ENCODE measurements at places on chromosomes 5 and 9.

DNA sequence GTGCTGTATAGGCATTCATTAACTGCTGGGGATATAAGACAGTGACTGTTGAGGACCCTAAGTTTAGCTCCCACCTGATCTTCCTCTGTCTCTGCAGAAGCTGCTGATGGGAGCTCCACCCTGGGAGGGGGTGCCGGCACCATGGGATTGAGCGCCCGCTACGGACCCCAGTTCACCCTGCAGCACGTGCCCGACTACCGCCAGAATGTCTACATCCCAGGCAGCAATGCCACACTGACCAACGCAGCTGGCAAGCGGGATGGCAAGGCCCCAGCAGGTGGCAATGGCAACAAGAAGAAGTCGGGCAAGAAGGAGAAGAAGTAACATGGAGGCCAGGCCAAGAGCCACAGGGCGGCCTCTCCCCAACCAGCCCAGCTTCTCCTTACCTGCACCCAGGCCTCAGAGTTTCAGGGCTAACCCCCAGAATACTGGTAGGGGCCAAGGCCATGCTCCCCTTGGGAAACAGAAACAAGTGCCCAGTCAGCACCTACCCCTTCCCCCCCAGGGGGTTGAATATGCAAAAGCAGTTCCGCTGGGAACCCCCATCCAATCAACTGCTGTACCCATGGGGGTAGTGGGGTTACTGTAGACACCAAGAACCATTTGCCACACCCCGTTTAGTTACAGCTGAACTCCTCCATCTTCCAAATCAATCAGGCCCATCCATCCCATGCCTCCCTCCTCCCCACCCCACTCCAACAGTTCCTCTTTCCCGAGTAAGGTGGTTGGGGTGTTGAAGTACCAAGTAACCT is 22.1 kb downstream of the PCDHGC5 start:
- no peak for DNase-seq

- DNase-seq = no peak
Measured at GRCh38 chr9:21311889-21312288, 6.8 kb upstream of the IFNA5 start.

GRCh38 chr5:157473383-157474320 is 13.6 kb downstream of the NIPAL4 start:
- DNase-seq = no peak

- DNase-seq = no peak
Measured at GRCh38 chr9:68979538-68980314, 34.2 kb downstream of the PRKACG start.

DNA sequence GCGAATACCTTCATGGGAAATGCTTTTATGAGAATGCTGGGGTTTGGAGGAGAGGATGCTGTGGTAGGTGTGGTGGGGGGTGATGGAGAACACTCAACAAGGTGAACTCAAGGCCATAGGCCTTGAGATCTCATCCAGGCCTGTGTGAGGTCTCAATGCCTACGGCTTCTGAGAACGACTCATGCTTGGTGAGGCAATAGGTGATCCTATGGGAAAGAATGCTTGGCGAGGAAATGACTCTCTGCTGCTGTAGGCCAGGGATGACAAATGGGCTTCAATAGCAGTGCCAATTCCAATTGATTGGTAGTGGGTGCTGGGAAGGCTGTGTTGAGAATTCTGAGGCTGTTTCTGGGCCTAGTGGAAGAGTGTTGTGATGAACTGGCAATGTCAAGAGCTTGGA is 280.2 kb upstream of the CLINT1 start:
- no peak for DNase-seq

DNA sequence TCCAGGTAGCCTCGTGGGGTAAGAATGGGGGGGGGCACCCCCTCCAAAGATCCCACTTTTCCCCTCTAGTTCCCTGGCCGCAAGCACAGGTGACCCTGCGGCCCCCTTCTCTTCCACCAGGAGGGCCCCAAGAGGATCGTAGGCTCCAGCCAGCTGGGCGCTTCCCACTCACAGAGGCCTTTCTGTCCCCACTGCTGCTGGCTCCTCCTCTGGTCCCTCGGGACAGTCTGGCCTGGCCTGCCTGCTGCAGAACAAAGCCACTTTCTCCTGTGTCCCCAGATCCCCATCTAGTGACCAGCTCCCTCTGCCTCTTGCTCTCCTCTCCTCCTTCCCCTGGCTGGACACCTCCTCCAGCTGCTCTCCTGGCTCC is 534 bp upstream of the SAPCD2 start:
- DNase-seq = no peak

GRCh38 chr5:120098902-120099535 is 365.1 kb upstream of the PRR16 start:
- DNase-seq = no peak

DNA sequence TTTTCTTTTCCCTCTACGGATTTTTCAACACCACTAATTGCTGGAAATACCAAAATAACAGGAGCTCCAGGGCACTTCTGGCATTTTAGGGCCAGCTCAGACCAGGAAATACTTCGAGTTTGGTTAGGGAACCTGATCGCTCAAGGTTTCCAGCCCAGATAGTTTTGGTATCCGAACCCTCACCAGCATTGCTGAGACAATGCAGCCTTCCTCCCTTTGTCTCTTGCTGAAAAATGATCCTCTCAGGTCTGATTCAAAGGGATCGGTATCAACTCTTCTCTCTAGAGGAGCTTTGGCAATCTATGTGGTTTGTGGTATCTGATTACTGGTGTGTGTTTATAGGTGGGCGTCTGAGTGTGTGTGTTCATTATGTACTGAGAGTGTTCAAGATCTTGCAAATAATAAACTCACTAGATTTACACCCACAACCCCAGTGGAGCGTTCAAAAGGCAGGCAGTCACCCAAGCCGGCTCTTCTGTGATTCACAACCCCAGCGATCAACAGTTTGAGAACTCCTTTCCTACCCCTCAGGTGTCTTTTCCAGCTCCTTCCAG is 122.8 kb upstream of the EGFLAM start:
- DNase-seq = no peak

DNA sequence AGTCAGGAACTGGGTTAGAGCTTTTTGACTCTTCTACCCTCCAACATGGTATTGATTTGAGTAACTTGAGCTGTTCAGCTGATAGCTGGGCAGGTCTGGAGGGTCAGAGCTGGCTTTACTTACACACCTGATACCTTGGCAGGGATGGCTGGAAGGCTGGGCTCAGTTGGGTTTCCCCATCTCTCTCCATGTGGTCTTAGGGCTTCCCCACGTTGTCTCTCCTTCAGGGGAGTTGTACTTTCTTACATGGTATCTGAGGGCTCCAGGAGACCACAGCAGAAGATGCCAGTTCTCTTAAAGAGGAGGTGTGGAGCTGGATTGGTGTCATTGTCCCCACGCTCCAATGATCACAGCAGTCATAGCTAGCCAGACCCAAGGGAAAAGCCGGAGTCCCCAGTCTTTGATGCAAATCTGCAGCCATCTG is 25.6 kb downstream of the ISOC1 start:
- DNase-seq = no peak

DNA sequence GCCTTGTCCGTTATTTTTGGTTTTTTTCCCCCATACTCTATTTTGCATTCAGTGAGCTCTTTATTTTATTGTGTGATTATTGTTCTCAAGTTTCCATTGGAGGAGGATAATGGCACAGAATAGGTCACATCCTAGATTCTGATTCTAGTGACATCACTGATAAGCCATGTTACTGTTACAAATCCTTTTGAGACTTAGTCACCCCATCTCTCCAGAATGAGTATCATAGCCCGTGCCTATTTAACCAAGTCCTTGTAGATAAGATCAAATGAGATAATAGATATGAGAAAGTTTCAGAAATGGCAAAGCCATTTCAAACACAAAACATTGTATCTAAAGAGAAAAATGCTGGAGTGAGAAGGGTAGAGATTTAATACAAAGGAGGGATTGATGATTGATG is 242.6 kb downstream of the RAB3C start:
- DNase-seq = no peak

- no peak for DNase-seq
Measured at GRCh38 chr5:133730866-133731265, 118.5 kb upstream of the FSTL4 start.

DNA sequence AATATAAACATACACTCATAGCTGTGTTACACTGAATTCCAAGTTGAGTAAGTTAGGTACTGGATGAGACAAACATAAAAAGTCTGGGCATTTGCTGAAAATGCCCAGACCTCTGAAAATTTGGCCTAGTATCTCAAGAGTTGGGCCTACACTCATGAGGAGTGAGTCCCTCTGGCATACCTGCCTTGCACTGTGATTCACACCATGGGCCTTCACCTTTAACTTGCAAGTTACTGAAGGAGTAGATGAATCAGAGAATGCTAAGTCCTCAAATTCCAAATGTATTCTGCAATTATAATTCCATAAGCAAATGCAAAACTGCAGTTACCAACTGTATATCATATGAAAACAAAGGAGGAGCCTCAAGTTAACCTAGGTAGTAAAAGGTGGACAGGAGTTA is 32.3 kb upstream of the C9orf40 start:
- DNase-seq = no peak

DNA sequence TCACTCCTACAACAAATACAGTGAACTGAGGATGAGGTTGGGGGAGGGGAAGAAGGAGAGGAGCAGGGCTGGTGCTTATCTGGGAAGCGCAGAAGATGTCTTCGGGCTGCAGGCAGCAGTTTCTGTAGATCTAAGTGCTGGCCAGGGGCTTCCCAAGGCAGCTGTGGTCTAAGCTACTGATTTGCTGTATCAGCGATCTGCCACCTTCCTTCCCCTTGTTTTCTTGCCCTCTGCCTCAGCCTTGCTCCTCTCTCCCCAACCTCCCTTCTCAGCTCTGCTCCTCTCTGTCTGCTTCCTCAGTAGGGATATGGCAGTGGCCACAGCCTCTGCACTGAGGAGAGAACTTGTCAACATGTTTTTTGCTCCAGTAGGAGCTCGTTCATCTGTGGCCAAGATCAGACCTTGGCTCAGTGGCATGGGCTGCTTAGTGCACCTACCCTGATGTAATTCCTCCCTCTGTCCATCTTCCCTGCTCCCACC is 42.8 kb upstream of the IL6ST start:
- no peak for DNase-seq

GRCh38 chr5:146240951-146241350 is 37.5 kb downstream of the RBM27 start:
- no peak for DNase-seq

- DNase-seq = peak; percentile 39
Measured at GRCh38 chr5:147887026-147887627, 8.6 kb downstream of the SCGB3A2 start.

- no peak for DNase-seq
Measured at GRCh38 chr5:51661646-51662265, 278.5 kb downstream of the ISL1 start.

DNA sequence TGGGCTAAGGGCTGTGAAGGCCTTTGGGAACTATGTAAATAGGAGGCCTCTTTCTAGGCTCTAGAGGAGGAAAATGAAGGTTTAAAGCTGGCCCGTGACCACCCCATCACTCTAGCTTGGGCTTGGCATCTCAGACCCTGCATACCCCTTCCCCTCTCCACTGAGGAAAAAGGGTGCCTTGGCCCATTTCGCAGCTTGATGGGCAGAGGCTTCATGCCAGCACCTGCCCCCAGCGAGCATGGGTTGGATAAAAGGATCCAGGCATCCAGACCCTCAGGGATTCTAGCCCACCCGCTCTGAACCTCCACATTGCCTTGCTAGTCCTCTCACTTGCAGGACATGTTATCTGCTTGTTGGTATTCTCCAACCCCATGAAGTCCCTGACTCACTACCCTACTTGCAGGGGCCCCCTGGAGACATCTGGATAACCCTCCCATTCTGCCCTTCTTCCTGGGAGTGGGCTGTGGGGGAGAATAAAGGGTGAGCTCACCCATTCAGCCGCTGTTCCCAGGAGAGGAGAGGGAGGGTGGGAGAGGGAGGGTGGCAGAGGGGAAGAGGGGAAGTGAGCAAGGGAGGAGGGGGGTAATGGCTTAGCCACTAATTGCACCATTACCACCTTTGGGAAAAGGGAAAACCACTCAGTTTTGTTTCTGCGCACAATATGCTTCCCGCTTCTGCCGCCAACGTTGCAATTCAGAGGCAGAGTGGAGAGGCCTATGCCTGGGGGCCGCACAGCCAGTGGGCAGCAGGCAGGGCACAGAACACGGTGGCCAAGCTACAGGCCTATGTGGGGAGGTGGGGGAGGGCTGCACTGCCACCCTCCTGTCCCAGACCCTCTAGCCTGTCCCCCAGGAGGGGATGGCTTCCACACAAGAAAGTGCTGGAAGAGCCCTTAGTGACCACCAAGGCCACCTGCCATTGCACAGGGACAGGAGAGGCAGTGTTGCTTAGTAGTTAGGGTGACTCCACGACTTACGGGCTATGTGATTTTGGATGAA is 2.1 kb upstream of the CAMK2A start:
- DNase-seq = no peak

- DNase-seq = peak; percentile 88
Measured at GRCh38 chr9:69120380-69121154, 53.5 kb upstream of the TJP2 start.

GRCh38 chr5:37568018-37568753 is 189.1 kb downstream of the WDR70 start:
- DNase-seq = no peak

DNA sequence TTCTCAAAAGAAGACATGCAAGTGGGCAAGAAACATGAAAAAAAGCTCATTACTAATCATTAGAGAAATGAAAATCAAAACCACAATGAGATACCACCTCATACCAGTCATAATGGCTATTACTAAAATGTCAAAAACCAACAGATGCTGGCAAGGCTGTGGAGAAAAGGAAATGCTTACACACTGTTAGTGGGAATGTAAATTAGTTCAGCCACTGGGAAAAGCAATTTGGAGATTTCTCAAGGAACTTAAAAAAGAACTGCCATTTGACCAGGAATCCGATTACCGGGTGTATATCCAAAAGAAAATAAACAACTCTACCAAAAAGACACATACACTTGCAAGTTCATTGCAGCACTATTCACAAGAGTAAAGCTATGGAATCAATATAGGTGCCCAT is 595.4 kb upstream of the RIOK2 start:
- no peak for DNase-seq

DNA sequence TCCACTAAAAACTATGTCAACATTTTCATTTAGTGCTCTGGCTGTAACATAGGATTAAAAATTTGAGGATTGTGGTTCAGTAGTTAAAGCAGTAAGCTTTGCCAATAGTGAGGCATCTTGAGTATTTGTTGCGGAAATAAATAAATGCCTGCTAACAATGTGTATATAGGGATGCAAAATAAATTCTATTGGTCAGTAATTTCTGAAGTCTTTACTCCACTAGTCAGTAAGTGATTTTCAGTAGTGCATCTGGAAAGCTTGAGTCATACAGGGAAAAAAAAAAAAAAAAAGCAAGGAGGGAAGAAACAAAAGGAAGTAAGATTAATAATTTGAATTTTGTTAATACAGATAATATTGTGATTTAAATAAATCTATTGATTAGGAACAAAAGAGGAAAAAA is 21.0 kb downstream of the NIPBL start:
- DNase-seq = no peak

- no peak for DNase-seq
Measured at GRCh38 chr9:3521966-3522365, 3.8 kb downstream of the RFX3 start.

GRCh38 chr5:11110128-11110527 is 349.1 kb upstream of the DAP start:
- DNase-seq = no peak

GRCh38 chr5:39730006-39730405 is 305.2 kb upstream of the DAB2 start:
- DNase-seq = no peak
